ENCODE measurements at places on chromosomes 2 and 18. TPM values are rescaled to one million over a fixed set of nuclear protein-coding genes. Genes with fewer than 3 reads are reported as not detected.

- H3K4me1 ChIP-seq, result no peaks in the 10 kb centered on the region
- no peaks in the 10 kb centered on the region for H3K27me3 ChIP-seq
- H3K36me3 ChIP-seq, result no peaks in the 10 kb centered on the region
- H3K27ac ChIP-seq, result no peak overlapping the region
Observed at GRCh38 chr2:213500881-213501280, 216.6 kb downstream of the SPAG16 start.

DNA sequence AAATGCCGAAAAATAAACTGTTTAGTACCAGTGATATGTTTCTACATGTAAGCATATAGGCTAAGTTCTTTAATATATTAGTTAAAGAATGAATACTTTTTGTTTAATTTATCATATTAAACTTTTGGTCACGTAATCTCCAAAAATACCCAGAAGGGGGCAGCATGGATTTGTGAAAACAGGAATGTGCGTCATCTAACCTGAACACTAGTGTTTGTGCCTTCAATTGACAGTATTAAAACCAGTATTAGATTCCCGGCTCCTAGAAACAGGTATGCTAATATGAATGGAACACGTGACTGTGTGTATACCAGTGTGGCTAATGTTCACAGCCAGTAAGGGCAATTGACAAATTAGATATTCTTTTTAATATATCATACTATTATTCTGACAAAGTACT lies 51.8 kb downstream of the WDR7 start:
- H3K4me1 ChIP-seq, result no peaks in the 10 kb centered on the region
- H3K27ac ChIP-seq, result no peak overlapping the region
- DNase-seq, result peak; percentile 29
- no peak overlapping the region for H3K4me3 ChIP-seq
- H3K27me3 ChIP-seq, result no peaks in the 10 kb centered on the region
- peaks cover 7% of the 10 kb centered on the region for H3K36me3 ChIP-seq

The ERICH2 gene
- total RNA-seq, result not detected

- H3K4me1 ChIP-seq, result peaks cover 27% of the 10 kb centered on the region
- no peaks in the 10 kb centered on the region for H3K27me3 ChIP-seq
- no peak overlapping the region for H3K27ac ChIP-seq
- no peak for DNase-seq
- H3K36me3 ChIP-seq, result no peaks in the 10 kb centered on the region
Observed at GRCh38 chr2:222872551-222872950, 11.7 kb downstream of the ACSL3 start.

The GALR1 gene
- total RNA-seq, result not detected

GRCh38 chr2:140641163-140641562 lies 1489.7 kb downstream of the LRP1B start:
- H3K27ac ChIP-seq, result no peak overlapping the region
- no peaks in the 10 kb centered on the region for H3K36me3 ChIP-seq
- no peak overlapping the region for H3K4me3 ChIP-seq
- no peaks in the 10 kb centered on the region for H3K27me3 ChIP-seq
- H3K4me1 ChIP-seq, result no peaks in the 10 kb centered on the region

GRCh38 chr2:37379881-37380296 lies 35.5 kb downstream of the QPCT start:
- H3K4me1 ChIP-seq, result peaks cover 33% of the 10 kb centered on the region
- H3K36me3 ChIP-seq, result no peaks in the 10 kb centered on the region
- no peak overlapping the region for H3K27ac ChIP-seq
- no peak for DNase-seq
- H3K4me3 ChIP-seq, result no peak overlapping the region

GRCh38 chr2:241062389-241063092 lies 39.5 kb downstream of the MTERF4 start:
- no peak for DNase-seq
- no peaks in the 10 kb centered on the region for H3K36me3 ChIP-seq
- H3K27ac ChIP-seq, result no peak overlapping the region
- H3K4me1 ChIP-seq, result no peaks in the 10 kb centered on the region
- no peak overlapping the region for H3K4me3 ChIP-seq

The ABCG5 gene
- not detected for total RNA-seq

The CRYGD gene
- total RNA-seq, result not detected

GRCh38 chr2:215712871-215713790 lies 277.3 kb upstream of the FN1 start:
- H3K27ac ChIP-seq, result no peak overlapping the region
- no peaks in the 10 kb centered on the region for H3K27me3 ChIP-seq
- peaks cover 2% of the 10 kb centered on the region for H3K4me1 ChIP-seq

- no peak overlapping the region for H3K27ac ChIP-seq
- DNase-seq, result no peak
- H3K27me3 ChIP-seq, result no peaks in the 10 kb centered on the region
- no peaks in the 10 kb centered on the region for H3K36me3 ChIP-seq
- no peaks in the 10 kb centered on the region for H3K4me1 ChIP-seq
Observed at GRCh38 chr2:2586931-2587330, 255.9 kb upstream of the MYT1L start.

GRCh38 chr18:63097178-63097577 lies 222.4 kb downstream of the BCL2 start:
- H3K4me1 ChIP-seq, result peaks cover 49% of the 10 kb centered on the region
- no peak overlapping the region for H3K27ac ChIP-seq
- no peaks in the 10 kb centered on the region for H3K27me3 ChIP-seq

- no peak overlapping the region for H3K4me3 ChIP-seq
- H3K27me3 ChIP-seq, result no peaks in the 10 kb centered on the region
- DNase-seq, result no peak
- no peak overlapping the region for H3K27ac ChIP-seq
Observed at GRCh38 chr2:38148501-38148900, 72.5 kb upstream of the CYP1B1 start.

- no peak for DNase-seq
- no peak overlapping the region for H3K4me3 ChIP-seq
- H3K27ac ChIP-seq, result no peak overlapping the region
- H3K27me3 ChIP-seq, result peaks cover 2% of the 10 kb centered on the region
- H3K4me1 ChIP-seq, result no peaks in the 10 kb centered on the region
Observed at GRCh38 chr2:161116509-161116908, 43.7 kb upstream of the TANK start.

The NGEF gene
- 0.12 TPM for total RNA-seq

- no peak for DNase-seq
- H3K36me3 ChIP-seq, result no peaks in the 10 kb centered on the region
- H3K27me3 ChIP-seq, result no peaks in the 10 kb centered on the region
- no peak overlapping the region for H3K27ac ChIP-seq
- H3K4me1 ChIP-seq, result no peaks in the 10 kb centered on the region
- no peak overlapping the region for H3K4me3 ChIP-seq
Observed at GRCh38 chr18:1499265-1499664, 594.6 kb downstream of the ADCYAP1 start.

DNA sequence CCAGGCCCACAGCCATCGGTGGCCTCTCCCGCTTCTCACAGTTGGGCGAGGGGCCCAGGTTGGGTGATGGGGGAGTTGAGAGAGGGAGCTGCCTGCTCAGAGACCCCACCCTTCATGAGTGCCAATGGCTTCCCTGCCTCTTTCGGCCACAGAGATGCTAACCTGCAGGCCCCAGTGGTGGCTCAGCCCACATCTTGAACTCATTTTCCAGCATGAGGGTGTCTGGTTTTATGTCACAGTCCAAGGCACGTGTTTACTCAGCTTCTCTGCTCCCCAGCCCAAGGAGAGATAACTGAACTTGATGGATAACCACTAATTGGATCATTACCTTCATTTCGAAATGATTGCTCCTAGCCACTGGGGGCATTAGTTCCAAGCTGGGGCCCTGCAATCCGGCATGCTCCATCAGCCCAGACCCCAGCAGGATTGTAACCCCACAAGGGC lies 45.9 kb upstream of the SIX2 start:
- H3K4me1 ChIP-seq, result no peaks in the 10 kb centered on the region
- DNase-seq, result no peak
- peaks cover 2% of the 10 kb centered on the region for H3K27me3 ChIP-seq
- H3K36me3 ChIP-seq, result no peaks in the 10 kb centered on the region
- H3K4me3 ChIP-seq, result no peak overlapping the region

DNA sequence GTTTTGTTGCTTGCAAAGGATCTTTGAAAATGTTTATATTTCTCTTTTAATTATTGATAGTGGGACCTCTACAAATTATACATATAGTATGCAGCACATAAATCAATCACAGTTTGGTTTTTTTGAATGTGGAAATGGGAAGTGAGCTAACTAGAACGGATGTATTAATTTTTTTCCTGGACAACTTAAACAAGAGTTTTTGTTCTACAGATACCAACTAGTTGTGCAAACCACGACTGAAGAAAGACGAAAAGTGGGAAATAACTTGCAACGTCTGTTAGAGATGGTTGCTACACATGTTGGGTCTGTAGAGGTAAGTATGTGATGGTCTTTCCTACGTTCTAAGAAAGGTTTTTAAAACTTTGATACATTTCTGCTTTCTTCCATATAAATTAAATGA lies 39.2 kb downstream of the NDC80 start:
- peaks cover 60% of the 10 kb centered on the region for H3K36me3 ChIP-seq
- H3K4me1 ChIP-seq, result peaks cover 21% of the 10 kb centered on the region
- H3K4me3 ChIP-seq, result no peak overlapping the region
